ENCODE measurements at places on chromosomes 7 and 10. TPM values are rescaled to one million over a fixed set of nuclear protein-coding genes. Genes with fewer than 3 reads are reported as not detected.

EBLN1 gene
- not detected for total RNA-seq

PAX4 gene
- not detected for total RNA-seq

PIK3AP1 gene
- total RNA-seq = 20.3 TPM

OR2A1 gene
- total RNA-seq = not detected

HELLS gene
- 3.3 TPM for total RNA-seq

ACTL6B gene
- not detected for total RNA-seq

ETV1 gene
- total RNA-seq = 80.0 TPM

ACBD7 gene
- 0.32 TPM for total RNA-seq

GPR26 gene
- not detected for total RNA-seq

MACROH2A2 gene
- total RNA-seq = 1.8 TPM

HOXA10 gene
- 9.6 TPM for total RNA-seq

MBL2 gene
- total RNA-seq = not detected

TRIL gene
- total RNA-seq = 16.8 TPM
